RWPE1 (cell line): ENCODE measurements at places on chromosomes 5 and 9.

- peak; percentile 58 for DNase-seq
These were observed 1228.0 kb upstream of the C9orf72 start for GRCh38 chr9:28801144-28801799.

DNA sequence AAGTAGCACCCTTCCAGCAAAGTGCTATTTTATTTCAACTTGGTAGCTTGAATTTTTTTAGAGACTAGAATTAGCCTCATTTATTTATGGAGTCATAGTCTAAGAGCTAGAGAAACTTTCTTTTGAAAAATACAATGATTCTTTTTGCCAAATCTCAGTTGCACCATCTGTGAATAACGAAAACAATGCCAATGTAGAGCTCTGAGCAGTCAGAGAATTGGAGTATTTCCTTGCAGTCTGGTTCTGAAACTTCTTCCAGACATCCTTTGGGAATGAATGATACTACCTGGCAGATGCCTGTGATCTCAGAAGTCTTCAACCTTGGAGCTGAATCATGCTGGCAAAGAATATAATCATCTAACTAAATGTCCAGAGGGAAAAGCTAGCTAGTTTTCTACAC is 511.5 kb upstream of the CYLC2 start:
- no peak for DNase-seq

- no peak for DNase-seq
These were observed 80.8 kb downstream of the MAPKAP1 start for GRCh38 chr9:125626187-125626586.

DNA sequence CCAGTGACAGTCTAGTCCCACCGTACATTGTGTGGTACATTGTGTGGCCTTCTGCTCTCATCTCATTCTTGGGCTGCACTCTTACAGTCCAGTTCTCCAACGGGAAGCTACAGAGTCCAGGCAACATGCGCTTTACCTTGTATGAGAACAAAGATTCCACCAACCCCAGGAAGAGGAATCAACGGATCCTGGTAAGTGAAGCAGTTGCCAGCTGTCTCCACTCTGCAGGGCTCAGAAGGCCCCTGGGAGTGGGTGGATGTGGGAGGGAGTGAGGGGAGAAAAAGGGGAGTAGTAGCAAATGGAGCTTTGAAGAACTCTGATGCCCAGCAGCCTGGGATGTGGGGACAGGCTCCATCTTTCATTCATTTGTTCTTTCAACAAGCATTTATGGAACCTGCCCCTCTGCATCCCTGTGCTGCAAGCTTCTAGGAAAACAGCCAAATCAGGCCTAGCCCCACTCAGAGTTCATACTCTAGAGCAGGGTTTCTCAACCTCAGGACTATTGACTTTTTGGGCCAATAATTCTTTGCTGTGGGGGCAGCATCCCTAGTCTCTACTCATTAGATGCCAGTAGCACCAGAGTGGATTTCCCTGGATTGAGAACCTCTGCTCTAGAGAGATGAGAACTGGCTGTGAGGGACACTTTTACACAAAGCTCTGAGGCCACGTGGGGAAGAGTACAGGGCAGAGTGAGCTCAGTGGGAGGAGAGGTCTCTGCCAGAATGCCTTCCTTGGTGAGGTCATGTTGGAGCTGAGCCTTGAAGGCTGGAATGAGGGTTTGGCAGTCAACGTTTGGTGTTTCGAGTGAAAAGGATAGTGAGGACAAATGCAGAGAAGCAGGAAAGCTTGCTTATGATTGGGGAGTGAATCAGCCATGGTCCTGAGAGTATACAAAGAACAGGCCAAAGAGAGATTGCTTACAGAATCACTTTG is 1.1 kb downstream of the POLR1E start:
- no peak for DNase-seq

DNA sequence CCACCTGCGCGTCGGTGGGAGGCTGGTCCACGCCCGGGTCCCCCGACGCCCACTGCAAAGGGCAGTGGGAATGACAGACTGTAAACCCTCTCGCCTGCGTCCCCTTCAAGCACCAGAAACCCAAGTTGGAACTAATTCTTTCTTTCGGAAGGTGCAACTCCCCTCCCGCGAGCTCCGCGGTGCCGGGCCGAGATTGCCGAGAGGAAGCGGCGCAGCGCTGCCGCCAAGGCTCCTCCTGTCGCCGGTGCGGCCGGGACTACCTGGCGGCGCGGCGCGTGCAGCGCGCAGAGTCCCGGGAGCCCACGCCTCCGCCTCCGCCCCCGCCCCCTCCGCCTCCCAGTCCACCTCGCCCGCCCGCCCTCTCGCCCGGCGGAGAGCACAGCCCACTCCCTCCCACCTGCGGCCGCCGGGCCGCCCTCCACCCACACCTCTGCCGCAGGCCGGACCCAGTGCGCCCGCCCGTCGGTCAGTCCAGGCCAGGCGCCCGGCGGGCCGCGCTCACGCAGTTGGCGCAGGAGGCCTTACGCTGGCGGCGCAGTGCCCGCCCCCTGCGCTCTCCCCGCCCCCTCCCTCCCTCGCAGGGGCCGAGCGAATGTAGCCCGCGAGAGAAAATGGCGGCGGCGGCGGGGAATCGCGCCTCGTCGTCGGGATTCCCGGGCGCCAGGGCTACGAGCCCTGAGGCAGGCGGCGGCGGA is at the start of gene MAP3K1:
Gene MAP3K1 (plus strand): TSS at position 587 of the 695 bp plus-strand sequence. CDS start 25 bp downstream, at position 612.
- DNase-seq: peak; percentile 89

DNA sequence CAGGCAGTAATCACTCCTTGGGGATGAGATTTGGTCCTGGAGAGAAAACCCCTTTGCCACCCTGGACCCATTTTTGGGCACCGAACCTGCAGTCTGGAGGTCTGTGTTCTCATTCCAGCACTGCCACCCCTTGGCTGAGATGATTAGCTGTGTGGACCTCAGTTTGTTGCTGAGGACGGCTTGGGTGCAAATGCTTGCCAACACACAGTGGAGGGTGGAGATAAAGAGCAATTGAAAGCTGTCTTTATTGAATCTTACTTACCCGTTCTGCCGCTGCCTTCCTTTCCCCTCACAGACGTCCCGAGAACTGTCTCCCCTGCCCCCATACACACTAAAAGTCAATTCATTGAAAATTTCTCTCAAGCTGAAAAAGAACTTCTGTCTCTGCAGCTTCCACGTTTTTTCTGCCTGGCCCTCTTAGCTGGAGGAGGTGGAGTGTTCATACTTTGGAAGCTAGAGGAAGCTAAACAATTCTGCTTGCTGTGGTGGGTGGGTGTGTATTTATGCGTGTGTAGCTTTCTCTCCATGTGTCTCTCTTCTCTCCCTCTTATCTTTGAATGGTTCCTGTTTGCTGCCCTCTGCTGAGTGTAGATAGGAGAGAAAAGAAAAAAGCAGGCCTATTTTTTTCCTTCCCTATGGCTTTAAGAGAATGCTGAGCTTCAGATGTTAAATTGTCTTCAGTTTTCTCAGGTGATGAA is 6.6 kb downstream of the GALNT10 start:
- DNase-seq: no peak

DNA sequence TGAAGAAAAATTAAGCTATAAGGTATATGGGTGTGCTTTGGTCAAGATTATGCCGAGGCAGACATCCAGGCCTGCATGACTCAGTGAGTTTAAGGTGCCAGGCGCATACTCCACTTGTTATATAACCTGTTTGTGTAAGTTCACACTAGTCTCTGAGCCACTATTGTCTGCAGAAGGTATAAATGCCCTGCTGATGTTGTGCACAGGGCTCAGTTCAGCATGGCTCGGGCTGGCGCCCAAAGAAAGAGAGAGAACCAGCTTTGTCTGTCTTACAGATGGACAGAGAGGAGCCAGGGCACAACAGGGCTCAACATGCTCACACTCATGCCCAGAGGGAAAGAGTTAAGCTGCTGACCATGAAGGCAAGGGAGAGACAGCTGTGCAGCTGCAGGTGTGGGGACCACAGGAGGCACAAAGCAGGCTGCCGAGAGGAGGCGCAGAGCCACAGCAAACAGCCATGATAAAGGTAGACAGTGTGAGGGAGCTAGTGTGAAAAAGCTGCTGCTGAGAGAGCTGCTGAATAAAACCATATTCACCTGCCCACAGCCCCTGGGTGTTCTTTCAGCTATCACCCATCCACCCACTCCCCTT is 1587.6 kb upstream of the C9orf72 start:
- no peak for DNase-seq

DNA sequence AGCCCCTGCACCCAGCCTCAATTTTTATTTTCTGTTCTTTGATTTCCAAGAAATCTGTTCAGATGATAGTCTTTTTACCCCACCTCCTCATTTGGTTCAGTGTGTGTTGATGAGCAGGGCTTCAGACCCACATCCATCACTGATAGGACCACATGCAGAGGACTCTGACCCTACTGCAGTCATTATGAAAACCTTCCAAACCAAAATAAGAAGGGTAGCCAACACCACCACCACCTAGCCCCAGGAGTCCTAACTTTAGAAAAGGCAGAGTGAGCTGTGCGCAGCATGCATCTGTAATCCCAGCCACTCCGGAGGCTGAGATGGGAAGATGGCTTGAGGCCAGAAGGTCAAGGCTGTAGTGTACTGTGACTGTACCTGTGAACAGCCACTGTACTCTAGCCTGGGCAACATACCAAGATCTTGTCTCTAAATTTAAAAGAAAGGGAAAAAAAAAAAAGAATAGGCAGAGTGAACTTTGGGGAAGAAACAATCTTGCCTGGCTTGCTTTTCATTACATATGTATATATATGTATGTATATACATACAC is 13.0 kb downstream of the CDKN2AIPNL start:
- DNase-seq: no peak

DNA sequence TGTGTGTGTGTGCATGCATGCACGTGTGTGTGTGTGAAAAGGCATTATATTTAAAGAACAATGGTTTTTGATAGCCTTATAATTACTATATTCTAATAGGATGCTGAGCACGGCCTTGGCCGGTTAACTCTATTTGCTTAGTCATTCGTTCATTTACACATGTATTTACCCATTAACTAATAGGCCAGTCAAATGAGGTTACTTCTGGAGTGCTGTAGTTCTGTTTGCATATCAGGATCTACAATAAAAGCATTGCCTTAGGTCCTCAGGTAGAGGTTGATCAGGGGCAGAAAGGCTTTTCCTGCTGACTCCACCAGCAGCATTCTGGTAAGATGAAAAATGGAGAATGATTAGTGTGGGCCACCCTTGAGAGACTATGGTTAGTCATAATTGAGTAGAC is 219.0 kb downstream of the COMMD10 start:
- no peak for DNase-seq

DNA sequence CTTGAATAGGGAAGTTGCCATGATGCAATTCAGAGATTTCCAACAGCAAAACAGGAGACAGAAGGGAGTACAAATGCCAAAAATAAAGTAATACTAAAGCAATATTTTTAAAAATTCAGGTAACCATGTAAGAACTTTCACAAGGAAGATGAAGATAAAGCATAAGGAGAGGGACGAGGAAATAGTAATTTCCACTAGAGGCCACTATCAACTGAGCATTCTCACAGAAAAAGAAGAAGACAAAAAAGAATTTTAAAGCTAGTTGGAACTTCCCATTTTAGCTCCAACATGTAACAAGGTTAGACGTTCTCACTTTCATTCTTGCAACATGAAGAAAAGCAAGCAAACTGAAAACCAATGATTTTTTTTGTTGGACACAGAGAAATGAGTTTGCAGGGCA is 779.9 kb upstream of the CDH6 start:
- no peak for DNase-seq

- peak; percentile 48 for DNase-seq
These were observed 35.8 kb upstream of the SPRY4 start for GRCh38 chr5:142360607-142361120.

GRCh38 chr5:174518512-174518911 is 205.9 kb upstream of the MSX2 start:
- DNase-seq: no peak

DNA sequence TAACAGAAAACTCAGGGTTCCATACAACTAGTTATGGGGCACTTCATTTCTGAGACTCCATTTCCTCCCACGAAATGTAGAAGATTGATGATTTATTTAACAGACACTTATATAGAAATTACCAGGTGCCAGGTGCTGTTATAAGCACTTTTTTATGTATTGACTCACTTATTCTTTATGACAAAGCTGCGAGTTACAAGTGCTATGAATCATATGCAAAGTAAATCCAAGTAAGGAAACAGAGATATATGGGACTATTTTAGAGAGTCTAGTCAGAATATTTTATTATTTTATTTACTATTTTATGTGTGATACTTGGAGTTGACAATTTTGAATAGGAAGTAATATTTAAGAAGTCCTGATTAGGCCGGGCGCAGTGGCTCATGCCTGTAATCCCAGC is 822.8 kb upstream of the C9orf72 start:
- DNase-seq: no peak

GRCh38 chr5:121899346-121899745 is 47.7 kb downstream of the FTMT start:
- DNase-seq: no peak

DNA sequence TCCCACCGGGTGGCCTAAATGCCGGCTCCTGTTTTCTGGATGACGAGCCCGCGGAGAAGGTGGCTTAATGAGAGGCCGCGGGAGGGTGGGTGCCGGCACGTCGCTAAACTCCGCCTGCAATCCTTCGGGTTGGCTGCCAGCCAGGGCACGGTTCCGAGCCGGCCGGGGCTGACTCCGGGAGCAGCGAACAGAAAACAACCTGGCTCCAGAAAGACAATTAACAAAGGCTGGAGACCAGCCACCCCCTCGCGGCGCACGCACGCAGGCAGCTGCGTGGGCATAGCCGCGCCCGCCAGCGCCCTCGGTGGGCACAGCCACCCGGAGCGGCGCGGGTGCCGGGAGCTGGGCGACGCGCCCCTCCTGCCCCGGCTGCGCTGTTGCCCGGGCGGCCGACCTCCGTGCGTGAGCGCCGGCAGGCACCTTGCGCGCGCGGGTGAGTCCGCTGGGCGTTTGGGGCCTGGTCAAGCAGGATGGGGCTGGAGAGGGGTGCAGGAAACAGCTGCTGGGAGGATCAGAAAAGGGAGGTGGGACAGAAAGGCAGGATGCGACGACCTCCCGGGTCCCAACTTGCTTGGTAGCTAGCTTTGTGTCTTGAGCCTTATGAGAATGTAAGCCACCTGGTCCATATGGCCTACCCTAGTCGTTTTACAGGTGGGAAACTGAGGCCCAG is at the start of gene ARHGEF37:
Gene ARHGEF37 (plus strand): TSS at position 307 of the 670 bp plus-strand sequence. CDS start 16,272 bp downstream, outside the sequence.
- peak; percentile 52 for DNase-seq

- no peak for DNase-seq
These were observed 137.4 kb downstream of the CD180 start for GRCh38 chr5:67058998-67059743.

DNA sequence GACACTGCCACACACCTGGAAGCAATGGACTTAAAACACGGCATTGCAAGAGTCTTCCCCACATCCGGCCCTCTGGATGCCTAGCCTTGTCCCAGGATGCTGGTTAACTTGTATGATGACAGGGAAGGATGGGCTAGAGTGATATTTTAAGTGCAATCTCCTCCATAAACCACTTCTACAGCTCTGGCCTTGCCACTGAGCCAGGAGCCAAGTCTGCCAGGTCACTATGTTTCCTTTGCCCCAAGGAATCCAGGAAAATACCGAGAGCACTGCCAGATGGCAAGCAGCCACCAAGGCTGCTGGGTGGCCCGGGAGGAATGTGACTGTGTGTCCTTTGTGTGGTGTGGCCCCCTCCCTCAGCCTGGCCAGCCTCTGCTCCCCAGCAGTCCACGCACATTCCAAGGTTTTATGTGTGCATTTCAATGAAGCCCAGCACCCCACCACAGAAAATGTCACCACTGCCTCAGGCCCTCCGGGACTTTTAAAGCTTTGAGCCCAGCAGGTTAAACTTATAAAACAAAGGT is 106.0 kb downstream of the FRMD3 start:
- DNase-seq: no peak

GRCh38 chr9:89562186-89562814 is 42.5 kb upstream of the GADD45G start:
- no peak for DNase-seq

GRCh38 chr5:150763023-150763769 is 4.4 kb upstream of the DCTN4 start:
- DNase-seq: peak; percentile 90
